Nucleus accumbens (tissue), 56 donors: ENCODE measurements at places on chromosomes 6 and 20.

- DNase-seq: no peak
Observed at GRCh38 chr6:36033935-36034334, 6.3 kb downstream of the MAPK14 start.

DNA sequence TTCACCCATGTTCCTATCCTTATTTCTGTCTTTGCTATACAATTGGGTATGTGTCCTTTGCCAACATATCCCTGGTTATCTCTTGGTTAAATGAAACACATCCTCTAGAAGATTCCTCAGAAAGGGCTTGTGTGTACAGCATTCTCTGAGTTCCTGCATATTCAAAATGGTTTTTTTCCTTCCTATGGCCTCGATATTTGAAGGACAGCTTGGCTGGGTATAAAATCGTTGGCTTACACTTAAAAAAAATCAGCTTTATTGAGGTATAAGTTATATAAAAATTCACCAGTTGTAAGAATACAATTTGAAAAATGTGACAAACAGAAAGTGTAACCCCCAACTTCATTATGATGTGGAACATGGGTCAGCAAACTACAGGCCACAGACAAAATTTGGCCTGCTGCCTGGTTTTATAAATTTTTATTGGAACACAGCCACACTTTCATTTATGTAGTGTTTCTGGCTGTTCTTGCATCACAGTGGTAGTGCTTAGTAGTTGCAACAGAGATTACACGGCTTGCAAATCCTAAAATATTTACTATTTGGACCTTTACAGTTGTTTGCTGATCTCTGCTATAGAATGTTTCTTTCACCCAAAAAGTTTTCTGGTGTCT is 16.7 kb downstream of the PCMT1 start:
- no peak for DNase-seq

DNA sequence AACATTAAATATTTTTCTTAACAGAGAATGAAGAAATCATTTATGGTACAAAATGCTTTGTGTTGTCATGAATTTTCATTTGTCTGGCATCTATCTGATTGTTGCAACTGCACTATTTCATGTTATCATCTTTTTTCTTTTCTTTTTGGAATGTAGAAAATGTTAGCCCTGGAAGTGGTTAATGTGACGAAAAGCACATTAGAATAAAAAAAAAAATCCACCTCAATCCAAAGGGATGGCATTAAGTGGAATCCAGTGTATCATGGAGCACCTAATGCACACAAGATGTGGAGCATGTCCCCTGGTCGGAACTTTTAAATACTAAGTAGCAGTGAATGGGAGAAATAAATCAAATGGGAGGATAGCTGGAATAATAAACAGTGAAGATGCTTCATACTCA is 172.9 kb upstream of the MCHR2 start:
- DNase-seq: no peak

DNA sequence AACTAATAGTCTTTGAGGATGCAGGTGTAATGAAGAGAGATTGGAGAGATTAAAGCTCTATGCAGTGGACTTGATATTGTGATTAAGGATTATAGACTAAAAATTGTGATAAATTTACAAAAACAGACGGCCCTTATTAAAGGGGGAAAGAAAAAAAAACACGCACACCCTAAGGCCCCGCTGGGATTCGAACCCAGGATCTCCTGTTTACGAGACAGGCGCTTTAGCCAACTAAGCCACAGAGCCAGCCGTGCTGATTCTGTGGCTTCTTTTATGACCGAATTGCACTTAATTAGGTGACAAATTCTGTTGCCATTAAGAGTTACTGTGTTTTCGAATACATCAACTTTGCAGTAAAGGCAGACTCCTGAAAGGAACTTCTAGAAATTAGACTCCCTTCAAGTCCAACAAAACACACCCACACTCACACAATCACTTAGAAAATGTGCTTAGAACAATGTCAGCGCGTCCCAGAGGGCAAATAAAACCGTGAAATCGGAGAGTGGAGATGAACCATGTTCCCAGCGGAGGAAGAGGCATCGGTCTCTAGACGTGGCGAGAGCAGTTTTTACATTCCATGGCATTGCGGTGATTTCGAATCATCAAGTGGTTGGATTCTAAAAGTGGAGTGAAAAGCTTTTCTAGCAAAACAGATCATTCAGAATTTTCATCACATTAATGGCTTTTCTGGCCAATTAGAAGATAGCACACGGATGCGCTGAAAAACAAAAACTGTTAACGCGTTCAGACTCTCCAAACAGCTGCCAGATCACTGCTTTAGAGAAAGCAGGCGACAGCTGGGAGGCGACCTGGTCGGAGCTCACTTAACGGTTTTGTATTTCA is 122.6 kb downstream of the GPX5 start:
- DNase-seq: peak; percentile 82

DNA sequence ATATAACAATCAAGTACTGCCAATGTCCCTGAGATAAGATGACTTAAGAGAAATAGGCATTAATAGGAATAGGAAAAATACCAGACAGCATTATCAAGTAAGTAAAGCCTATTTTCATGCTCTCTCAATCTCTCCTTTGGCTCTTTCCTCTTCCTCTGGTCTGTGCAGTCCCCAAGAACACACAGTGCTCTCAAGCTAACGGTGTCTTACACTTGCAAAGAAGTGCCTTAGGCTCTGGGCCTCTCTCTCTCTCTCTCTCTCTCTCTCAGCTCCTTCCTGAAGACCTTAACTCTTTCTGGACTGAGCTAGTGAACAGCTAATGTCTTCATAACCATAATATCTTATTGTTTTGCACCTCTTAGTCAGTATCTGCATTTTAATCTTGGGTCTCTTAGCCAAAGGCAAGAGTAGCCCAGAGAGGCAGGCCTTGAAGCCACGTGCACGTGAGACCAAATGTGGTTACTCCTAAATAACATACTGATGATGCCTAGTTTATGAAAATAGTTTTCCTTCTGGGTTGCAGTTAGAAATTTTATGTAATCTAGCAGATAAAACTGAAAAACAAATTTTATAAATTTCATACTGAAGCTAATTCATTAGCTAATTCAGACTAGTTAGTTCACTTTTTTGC is 70.8 kb downstream of the TPD52L1 start:
- no peak for DNase-seq

GRCh38 chr6:144194293-144194810 is 44.0 kb downstream of the STX11 start:
- no peak for DNase-seq

GRCh38 chr6:127272576-127272975 is 5.9 kb downstream of the RNF146 start:
- DNase-seq: no peak

DNA sequence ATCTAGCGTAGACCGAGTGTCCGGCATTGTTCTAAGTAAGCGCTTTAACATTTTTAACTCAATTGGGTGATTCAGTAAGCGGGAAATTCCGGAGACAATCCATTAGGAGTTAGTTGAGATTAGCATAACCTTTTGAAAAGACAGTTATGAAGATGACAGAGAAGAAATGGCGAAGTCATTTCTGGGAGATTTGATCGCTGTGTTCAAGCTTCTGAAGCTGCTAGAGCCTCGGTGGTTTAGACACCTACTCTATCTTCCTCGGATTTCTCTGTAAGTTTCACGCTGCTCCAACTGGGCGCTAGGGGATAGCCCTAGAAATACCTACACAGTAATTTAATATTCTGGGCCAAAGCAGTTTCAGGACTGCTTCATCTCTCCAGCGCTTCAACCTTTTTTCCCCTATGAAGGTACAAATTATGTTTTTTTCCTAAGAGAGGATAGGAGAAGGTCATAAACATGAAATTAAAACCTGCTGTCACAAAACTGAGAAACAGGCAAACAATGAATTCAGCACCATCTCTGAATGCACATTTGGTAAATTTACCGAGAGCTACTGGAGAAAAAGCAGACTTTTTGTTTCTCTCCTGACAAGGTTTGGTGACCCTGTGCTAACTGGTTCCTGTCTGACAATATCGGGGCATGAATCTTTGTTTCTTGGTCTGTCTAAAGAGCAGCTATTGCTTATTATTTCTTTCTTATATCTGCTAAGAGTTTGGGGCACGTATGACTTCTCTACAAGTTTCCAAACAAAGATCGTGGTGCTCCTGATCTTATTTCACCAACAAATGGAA is 22.4 kb downstream of the ZNF311 start:
- DNase-seq: no peak
